A673 (cell line): ENCODE measurements at places on chromosomes 16 and 17. TPM values are rescaled to one million over a fixed set of nuclear protein-coding genes. Genes with fewer than 3 reads are reported as not detected.

TEX14 gene
- 0.26 and 0.50 TPM in 2 replicates for total RNA-seq

KCNJ18 gene
- not detected in 2 replicates for total RNA-seq

KRT12 gene
- not detected in 2 replicates for total RNA-seq

SECTM1 gene
- 1.4 and 2.8 TPM in 2 replicates for total RNA-seq

LGALS9B gene
- not detected in 2 replicates for total RNA-seq

SMPD3 gene
- 0.17 and 0.70 TPM in 2 replicates for total RNA-seq

DBNDD1 gene
- total RNA-seq: 24.6 and 31.9 TPM in 2 replicates

CDC6 gene
- total RNA-seq: 82.6 and 85.7 TPM in 2 replicates

GPRC5C gene
- 0.57 TPM in 1 of 2 replicates, not detected in the other for total RNA-seq

C17orf50 gene
- total RNA-seq: not detected in 2 replicates

EVPL gene
- 0.15 and 0.21 TPM in 2 replicates for total RNA-seq

ZNF423 gene
- 11.1 and 12.5 TPM in 2 replicates for total RNA-seq

SEPTIN1 gene
- total RNA-seq: 0.86 and 1.3 TPM in 2 replicates

NT5M gene
- total RNA-seq: 2.6 and 4.8 TPM in 2 replicates

HEXD gene
- 20.1 and 24.0 TPM in 2 replicates for total RNA-seq

- no peak for DNase-seq
Observed at GRCh38 chr17:50693036-50693682, 14.6 kb downstream of the ANKRD40 start.

GRCh38 chr16:84105948-84106740 lies 10.6 kb downstream of the MBTPS1 start:
- DNase-seq: no peak

DNA sequence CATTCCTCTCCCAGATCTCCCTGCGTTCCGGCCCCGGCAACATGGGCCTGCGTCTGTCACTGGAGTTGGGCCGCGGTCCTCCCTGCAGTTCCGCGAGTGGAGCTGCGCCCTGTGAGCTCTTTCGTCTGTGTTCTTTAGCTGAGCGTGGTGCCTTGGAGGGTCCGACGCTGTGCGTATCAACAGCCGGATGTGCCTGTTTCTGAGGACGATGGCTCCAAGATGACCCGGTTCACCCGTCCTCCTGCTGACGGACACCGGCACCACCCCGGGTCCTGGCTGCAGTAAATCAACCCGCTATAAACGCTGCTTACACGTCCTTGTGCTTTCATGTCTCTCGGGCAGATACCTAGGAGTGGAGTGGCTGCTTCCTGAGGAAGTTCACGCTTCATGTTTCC lies 44.8 kb upstream of the GNG13 start:
- DNase-seq: no peak

- DNase-seq: no peak
Observed at GRCh38 chr16:717450-718245, 2.7 kb downstream of the METRN start.

DNA sequence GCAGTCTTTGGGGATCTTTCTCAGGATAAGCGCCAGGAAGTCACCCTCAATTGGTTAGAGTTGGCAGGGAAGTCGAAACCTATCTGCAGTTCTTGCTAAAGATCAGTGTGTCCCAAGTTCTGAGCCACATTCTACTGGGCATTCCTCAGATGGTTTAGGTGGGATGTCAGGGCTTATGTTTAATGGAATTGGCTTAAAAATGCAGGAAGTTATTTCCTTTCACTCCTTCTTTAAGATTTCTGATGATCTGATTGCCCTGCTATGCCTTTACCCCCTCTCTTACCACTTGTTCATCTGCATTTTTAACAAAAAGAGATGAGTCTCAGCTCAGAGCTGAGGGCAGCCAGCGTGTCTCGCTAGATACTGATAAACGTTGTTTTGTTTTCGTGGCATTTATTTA lies 30.8 kb downstream of the FOXL1 start:
- DNase-seq: peak; percentile 20

DNA sequence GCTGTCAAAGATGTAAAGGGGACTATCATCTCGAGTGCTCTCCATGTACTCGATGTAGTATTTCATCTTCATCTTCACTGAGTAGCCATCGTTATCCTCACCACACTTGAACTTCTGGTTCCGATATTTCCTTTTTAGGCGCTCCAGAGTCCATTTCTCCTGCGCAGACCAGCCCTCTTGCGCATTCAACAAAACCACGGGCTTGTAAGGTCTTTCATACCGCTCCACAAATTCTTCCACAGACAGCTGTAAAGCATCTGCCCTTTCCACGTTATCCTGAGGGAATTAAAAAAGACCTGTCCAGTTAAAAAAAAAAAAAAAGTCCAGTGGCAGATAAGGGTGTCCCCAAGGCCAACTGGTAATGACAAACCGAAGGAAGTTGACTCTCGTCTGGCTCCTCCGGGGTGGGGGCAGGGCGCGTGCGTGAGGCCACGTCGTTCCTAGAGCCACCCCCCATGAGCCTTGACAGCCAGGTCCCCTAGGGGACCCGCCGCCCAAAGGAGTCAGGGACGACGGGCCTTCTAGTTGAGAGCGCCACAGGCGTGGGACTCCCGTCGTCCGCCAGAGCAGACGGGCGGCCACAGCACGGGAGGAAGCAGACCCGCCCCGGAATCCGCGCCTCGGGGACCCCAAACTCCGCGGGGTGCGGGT lies 701 bp downstream of the JMJD6 start:
- peak; percentile 69 for DNase-seq

DNA sequence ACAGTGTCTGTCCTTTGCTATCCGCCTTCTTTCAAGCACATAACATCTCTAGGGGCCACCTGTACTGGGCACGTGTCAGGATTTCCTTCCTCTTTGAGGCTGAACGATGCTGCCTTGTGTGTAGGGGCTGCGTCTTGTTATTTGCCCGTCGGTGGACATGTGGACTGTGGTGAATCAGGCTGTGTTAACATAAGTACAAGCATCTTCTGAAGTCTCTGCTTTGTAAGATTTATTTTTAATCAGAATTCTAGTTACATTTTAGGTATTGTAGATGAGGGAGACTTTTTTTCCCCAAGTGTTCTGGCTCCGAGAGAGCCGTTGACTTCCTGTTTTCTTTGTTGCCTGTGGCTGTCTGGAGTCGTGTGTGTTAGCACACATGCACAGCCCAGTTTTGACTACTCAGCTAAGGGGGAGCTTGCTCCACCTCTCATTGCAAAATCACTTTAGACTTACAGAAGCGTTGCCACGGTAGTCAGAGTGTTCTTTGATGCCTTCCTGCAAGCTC lies 26.1 kb downstream of the SPG7 start:
- peak; percentile 15 for DNase-seq

GRCh38 chr17:7436556-7437368 lies 1.5 kb downstream of the TMEM102 start:
- peak; percentile 92 for DNase-seq

GRCh38 chr16:20853143-20853542 lies 46.8 kb downstream of the REXO5 start:
- DNase-seq: no peak

GRCh38 chr17:49916854-49917515 lies 52.0 kb upstream of the DLX4 start:
- DNase-seq: no peak

DNA sequence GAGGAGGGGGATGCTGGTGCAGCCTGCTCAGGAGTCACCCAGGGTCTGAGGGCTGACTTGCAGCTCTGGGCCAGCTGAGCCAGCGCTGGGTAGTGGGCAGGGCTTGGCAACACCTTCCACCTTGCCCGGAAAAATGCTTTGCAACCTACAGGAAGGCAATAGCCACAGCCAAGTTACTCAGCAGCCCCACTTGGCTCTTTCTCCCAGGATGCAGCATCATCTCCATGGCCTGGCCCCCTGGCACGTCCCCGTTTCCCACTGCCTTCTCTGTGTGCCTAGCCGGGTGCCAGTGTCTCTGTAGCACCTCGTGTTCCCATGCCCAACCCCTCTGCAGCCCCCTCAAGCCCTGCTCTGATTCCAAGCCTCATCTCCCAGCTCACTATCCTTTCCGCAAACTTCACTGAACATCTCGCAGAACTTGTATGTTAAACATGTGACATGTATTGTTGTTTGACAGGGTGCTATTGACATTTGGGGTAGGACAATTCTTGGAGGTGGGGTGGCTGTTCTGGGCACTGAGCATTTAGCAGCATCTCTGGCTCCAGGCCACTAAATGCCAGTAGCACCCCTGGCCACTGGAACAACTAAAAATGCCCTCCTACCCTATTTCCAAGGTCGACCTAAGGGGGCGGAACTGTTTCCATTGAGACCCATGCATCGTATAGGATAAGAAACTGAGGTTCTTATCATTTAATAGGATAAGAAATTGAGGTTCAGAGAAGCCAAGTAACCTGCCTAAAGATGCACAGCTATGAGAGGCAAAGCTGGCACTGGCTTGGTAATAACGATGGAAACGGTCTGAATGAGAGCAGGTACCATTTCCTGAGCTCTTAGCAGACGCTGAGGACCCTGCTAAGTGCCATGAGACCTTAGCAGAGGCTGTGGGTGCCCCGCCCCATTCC lies 12.2 kb downstream of the DEXI start:
- DNase-seq: no peak

GRCh38 chr16:2609827-2610470 lies 72.1 kb downstream of the PDPK1 start:
- DNase-seq: no peak

- no peak for DNase-seq
Observed at GRCh38 chr17:32285746-32286517, 20.3 kb downstream of the RHBDL3 start.

DNA sequence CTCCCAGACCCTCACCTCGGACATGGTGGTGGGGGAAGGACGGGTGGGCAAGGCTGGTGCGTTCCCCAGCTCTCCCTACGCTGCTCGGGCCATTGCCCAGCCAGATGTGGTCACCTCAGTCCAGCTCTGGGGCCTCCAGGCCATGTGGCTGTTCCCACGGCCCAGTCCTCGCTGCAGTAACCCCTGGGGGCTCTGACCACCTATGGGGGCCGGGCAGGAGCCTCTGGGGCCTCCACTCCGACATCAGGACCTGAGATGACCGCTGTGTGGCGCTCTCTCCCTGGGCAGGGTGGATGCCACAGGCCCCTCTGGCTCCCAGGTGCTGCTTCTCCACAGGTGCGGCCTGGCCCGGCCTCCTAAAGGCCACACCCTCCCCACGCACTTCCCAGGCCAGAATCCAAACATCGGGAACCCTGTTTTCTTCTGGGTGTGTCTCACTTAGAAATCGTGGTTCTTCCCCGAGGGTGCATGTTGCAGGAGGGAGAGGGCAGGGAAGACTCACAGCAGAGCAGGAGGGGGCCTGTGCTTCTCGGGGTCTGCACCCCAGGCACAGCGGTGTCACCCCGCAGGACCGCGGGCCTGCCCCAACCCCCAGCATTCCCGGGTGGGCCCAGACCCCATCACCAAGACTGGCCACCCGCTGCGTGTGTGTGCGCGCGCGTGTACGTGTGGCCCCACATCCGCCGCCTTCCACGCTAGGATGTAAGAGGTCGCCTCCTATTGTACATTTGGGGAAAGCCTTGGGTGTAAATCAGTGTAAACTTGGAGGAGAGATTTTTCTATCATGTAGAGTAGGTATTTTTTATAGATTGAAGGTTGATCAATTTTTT lies 5.9 kb upstream of the CAPN15 start:
- no peak for DNase-seq

DNA sequence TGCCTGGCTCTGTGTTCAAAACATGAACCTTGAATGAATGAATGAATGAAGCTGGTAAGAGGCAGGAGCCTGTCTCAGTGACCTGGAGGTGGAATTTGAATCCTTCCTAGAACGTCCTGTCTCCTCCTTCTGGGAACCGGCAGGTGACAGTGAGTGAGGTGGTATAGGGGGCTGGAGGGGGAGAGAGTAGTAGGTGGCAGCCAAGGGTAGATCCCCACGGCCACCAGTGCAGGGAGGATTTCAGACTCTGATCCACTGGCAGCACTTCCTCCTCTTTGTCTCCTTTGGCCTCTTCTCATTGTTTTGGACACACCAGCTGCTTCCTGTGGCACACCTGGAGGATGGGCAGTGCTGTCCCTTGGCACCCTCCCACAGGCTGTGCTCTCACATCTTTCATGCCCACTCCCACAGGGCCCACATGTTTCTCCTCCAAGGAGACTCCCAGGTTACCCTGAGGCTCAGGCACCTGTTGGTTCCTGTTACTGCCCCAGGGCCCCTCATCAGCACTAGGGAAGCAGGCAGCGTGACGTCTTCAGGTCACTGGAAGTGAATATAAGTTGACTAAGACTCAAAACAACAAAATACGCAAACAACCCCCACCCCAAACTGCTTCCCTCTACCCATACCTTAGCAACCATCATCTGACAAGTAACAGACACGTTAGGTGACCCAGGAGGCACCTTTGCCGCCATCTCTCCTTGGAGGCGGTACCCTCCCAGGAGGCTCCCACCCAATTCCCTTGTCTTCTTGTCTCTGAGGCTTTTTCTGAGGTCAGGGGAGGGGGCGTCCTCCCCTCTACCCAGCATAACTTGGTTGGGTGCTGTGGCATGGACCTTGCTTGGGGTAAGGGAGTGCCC lies 84.6 kb downstream of the N4BP1 start:
- DNase-seq: no peak

GRCh38 chr17:70295731-70296130 lies 126.4 kb downstream of the KCNJ2 start:
- DNase-seq: no peak

- DNase-seq: no peak
Observed at GRCh38 chr16:55207693-55208428, 116.1 kb upstream of the IRX6 start.

DNA sequence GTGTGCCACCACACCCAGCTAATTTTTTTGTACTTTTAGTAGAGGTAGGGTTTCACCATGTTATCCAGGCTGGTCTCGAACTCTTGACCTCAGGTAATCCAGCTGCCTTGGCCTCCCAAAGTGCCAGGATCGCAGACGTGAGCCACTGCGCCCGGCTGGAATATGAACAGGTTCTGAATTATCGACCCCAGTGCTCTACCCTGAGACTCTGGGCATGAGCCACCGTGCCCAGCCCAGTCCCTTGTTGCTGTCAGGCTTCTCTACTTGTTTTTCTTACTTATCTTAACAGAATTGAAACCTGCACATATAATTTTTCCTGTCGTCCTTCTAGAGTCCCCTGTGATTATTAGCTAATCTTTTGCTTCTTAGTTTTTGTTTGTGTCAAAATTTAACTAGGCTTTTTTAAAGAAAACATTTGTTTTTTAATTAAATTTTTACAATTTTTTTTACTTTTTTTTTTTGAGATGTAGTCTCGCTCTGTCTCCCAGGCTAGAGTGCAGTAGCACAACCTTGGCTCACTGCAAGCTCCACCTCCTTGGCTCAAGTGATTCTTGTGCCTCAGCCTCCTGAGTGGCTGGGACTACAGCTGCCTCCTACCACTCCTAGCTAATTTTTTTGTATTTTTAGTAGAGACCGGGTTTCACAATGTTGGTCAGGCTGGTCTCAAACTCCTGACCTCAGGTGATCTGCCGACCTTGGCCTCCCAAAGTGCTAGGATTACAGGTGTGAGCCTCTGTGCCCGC lies 66.7 kb downstream of the AP2B1 start:
- DNase-seq: no peak
